ENCODE measurements at places on chromosomes 2 and 18. TPM values are rescaled to one million over a fixed set of nuclear protein-coding genes. Genes with fewer than 3 reads are reported as not detected.

Gene POTEI
- not detected for total RNA-seq

Gene UGT1A10
- total RNA-seq, result not detected

Gene DNAJB2
- total RNA-seq, result 17.4 TPM

Gene XPO1
- 171 TPM for total RNA-seq

Gene AQP12A
- not detected for total RNA-seq

Gene TRPM8
- total RNA-seq, result not detected

Gene ASPRV1
- total RNA-seq, result 0.12 TPM

Gene BCL2
- total RNA-seq, result 12.3 TPM

Gene ERFE
- 7.7 TPM for total RNA-seq

Data from NCI-H460 (cell line).